CD4-positive, alpha-beta T cell treated with Interleukin-17A for 4 hours (primary cell): ENCODE measurements at places on chromosomes 2 and 18.

- no peak for DNase-seq
These were observed 77.6 kb downstream of the MEP1B start for GRCh38 chr18:32267463-32267862.

DNA sequence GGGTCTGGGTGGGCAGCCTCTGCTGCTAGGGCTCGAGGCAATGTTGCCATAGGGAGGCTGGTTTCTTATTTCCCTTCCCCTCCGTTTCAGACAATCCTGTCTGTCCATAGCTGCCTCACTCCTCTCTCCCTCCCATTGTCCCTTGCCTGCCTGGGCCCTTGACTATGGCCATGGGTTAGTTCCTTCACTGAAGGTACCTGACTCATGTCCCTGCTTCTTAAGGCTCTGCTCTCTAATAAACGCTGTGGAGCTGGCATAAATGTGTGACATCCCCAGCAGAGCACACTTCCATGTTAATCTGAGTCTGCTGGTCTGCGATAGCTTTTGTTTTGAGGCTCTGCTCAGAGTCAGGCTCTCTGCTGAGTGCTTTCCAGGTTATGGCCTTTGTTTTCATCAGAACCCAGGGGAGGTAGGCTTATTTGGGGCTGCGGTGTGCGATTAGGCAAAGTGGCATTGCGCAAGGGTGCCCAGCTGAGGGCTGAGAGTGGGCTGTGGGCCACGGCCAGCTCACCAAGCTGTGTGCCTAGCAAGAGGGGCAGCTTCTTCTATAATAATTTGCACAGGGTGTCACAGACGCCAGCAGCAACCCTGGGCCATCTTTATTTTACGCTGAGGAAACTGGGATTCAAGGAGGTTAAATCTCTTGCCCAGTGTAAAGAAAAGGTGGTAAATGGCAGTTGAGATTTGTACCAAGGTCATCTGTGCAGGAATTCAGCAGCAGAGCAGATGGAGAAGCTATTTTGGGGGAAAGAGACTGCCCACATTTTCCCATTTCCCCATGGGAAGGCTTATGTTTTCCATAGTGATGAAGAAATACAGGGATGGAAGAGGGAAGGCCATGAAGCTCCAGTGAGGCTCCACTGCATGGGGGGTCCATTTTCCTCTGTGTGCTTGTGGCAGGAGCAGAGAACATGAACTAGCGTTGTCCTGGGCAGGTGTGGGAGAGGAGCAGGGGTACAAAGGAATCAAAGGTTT is 25.6 kb downstream of the MRPL33 start:
- DNase-seq: no peak

DNA sequence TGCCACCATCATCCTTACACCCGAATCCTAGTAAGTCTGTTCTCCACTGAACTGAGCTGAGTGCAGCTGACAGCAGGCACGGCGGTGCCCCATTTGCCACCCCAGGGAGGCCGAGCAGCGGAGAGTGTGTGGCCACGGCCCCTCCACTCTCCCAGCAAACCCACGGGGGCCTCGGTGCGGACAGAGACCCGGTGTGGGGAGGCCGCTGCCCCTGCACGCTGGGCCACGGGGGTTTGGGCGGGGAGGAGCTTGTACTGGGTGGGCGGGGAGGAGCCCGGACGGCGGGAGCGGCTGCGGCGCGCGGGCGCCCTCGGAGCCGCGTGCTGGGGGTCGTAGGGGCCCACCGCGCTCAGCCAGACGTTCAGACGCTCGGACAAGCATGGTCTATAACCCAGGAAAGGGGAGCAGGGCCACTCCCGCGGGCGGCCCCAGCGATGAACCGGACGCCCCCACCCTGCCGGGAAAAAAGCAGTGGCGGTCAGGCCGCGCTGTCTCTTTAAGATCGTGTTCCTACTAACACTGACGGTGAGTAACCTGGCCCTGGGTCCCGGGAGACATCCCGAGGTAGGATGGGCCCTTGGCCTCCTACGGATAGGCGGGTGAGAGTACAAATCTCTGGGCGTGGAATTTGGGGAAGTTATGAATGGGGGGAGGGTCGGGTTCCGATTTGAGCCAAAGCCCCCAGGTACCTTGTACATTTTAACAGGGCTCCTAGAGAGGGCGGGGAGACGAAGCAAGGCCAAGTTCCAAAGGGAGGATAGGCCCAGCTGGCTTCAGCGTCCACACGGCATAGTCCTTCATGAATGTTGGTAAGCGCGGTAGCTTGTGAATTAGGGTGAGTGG is at the start of gene ITPRIPL1:
Gene ITPRIPL1 (plus strand): TSS at position 277 of the 843 bp plus-strand sequence. CDS start 523 bp downstream, at position 800.
- DNase-seq: peak; percentile 53

DNA sequence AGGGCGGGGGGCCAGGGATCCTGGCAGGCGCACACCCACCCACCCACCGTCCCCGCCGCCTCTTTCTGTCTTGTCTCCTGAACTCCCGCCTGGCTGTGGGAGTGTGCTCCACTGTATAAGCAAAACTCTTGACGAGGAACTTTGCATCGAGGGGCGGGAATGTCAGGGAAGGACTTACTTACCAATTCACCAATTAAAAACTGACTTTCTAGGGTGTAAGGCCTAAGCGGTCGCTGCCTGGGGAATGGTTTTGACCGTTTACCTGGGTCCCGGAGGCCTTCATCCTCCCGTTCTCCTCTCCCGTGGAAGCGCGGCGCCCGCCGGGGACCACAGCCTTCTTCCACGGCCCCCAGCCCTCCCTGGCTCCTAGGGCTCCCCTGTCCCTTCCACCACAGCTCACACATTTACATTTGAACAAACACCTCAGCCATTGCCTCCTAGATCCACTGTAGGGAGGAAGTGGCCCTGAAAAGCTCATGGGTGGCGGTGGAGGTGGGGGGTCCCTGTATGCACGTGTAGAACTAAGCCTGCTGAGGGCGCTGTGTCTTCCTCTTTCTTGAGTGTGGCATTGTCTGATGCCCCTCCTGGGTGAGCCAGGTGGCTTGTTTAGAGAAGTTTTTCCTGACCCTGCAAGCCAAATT is 8.9 kb downstream of the ASIC4 start:
- DNase-seq: no peak
